ENCODE measurements at places on chromosomes 1 and 21. TPM values are rescaled to one million over a fixed set of nuclear protein-coding genes. Genes with fewer than 3 reads are reported as not detected.

GRCh38 chr21:44949779-44950198, 10.0 kb downstream of the SLX9 start:
- no peak overlapping the region for H3K27ac ChIP-seq
- DNase-seq, result peak; percentile 87
- no peaks in the 10 kb centered on the region for H3K36me3 ChIP-seq
- H3K27me3 ChIP-seq, result no peaks in the 10 kb centered on the region
- H3K4me3 ChIP-seq, result no peak overlapping the region

GRCh38 chr1:150696590-150696989, 364 bp downstream of the GOLPH3L start:
- peaks cover 15% of the 10 kb centered on the region for H3K36me3 ChIP-seq
- peak overlapping the region; percentile 99 for H3K4me3 ChIP-seq
- H3K27ac ChIP-seq, result peak overlapping the region; percentile 94
- DNase-seq, result no peak
- peaks cover 7% of the 10 kb centered on the region for H3K27me3 ChIP-seq
- peaks cover 15% of the 10 kb centered on the region for H3K4me1 ChIP-seq

GRCh38 chr1:247386687-247387086, 29.3 kb upstream of the NLRP3 start:
- peaks cover 6% of the 10 kb centered on the region for H3K4me1 ChIP-seq
- H3K27ac ChIP-seq, result no peak overlapping the region
- peaks cover 18% of the 10 kb centered on the region for H3K27me3 ChIP-seq
- no peaks in the 10 kb centered on the region for H3K36me3 ChIP-seq
- H3K4me3 ChIP-seq, result no peak overlapping the region

DNA sequence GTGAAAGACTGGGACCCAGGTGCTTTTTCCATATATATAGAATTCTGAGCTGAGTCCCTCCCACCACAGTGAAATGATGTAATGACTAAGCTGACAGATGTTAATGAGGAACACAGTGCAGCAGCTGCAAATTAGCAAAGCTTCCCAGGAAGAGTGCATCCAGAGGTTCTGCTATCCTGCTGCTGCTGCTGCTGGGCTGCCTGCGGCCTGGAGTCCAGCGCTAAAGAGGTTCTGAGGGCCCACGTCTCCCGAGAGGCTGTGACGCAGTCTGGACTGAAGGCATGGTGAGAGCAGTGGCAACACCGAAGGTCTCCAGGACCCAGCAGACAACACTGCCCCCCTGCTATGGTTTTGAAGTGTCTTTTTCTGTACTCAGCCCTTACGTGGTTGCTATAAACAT, 63.9 kb downstream of the URB2 start:
- no peak overlapping the region for H3K4me3 ChIP-seq
- H3K4me1 ChIP-seq, result peaks cover 15% of the 10 kb centered on the region
- no peak for DNase-seq
- peaks cover 3% of the 10 kb centered on the region for H3K36me3 ChIP-seq
- H3K27ac ChIP-seq, result no peak overlapping the region

DNA sequence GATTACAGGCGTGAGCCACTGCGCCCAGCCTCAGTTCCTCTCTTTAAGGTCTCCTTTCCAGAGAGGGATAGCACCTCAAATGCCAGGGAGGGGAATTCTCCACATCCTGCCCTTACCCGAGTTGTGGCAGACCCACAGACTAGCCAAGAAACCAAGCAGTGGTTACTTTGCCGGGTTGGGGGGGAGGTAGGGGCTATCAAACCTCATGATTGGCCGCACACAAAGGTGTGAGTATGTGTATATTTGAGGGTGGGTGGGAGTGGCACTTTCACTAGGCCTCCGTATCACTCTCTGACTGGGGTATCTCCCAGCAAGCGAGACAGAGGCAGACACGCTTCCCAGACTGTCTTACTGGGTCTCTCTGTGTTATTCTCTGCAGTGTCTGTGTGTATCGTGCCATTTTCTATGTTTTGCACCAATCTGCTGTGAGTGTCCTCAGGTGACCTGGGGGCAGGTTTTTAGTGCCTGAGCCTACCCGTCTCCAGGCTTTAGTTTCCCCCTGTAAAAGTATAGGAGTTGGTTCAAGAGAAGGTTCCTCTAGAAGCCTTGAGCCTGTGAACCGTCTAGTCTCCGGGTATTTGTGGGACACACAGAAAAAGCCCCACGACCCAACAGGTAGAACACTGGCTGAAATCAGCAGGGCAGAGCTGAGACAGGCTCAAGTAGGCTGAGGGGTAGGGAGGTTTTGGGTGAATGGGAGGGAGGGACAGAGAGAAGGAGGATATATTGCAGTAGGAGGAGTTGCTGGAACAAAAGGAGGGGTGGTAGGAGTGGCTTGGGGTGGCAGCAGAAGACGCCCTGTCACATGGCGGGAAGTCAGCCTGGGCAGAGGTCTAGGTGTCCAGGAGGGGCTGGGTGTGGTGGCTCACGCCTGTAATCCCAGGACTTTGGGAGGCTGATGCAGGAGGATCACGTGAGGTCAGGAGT, 10.3 kb downstream of the LMNA start:
- H3K27ac ChIP-seq, result peak overlapping the region; percentile 100
- peaks cover 57% of the 10 kb centered on the region for H3K4me1 ChIP-seq
- peak overlapping the region; percentile 57 for H3K4me3 ChIP-seq
- H3K36me3 ChIP-seq, result peaks cover 3% of the 10 kb centered on the region

- DNase-seq, result no peak
- peaks cover 10% of the 10 kb centered on the region for H3K36me3 ChIP-seq
- peak overlapping the region; percentile 88 for H3K4me3 ChIP-seq
- H3K27me3 ChIP-seq, result no peaks in the 10 kb centered on the region
- peaks cover 33% of the 10 kb centered on the region for H3K4me1 ChIP-seq
Observed at GRCh38 chr1:178726087-178726517, 1.1 kb downstream of the RALGPS2 start.

DNA sequence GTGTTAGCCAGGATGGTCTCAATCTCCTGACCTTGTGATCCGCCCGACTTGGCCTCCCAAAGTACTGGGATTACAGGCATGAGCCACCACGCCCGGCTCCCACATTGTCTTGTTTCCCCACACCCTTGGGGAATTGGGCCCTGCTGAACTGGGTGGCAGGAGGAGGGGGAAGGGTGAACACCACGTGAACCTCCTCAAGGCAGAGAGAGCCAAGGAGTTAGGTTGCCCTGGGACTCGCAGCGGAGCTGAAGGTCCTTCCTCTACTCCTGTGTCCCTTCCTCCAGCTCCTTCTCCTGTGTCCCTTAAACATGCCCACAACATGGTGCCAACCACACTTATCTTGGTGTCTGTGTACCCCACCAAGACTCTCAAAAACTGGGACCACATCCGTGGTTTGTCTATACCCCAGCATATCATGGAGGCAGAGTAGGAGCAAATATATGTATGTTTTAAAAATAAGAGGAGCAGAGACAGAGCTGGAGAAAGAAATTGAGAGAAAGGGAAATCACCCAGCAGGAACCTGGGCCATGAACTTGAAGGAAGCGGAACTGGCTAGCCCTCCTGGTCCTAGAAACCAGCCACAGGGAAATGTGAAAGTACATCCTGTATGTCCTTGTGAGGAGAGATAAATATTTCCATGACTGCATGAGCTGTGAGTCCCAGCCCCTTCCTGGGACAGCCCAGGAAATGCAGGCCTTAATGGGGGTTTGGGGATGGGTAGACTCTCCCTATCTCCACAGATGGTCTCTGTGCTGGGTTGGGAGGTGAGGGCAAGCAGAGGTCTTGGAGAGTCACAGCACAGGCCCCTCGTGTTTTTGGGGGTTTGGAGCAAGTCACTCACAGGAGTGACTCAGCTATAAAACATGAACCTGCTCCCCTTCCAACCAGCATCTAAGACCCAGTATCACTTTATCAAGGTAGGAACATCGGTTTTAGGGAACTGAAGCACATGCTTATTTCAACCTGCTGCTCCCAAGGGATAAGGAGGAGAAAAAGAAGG, 9.4 kb upstream of the TAL1 start:
- no peaks in the 10 kb centered on the region for H3K4me1 ChIP-seq
- DNase-seq, result no peak
- H3K27me3 ChIP-seq, result peaks cover 81% of the 10 kb centered on the region

- no peak for DNase-seq
- H3K4me3 ChIP-seq, result no peak overlapping the region
- H3K4me1 ChIP-seq, result peaks cover 21% of the 10 kb centered on the region
- H3K27me3 ChIP-seq, result no peaks in the 10 kb centered on the region
Observed at GRCh38 chr21:38182370-38182985, 74.3 kb upstream of the KCNJ15 start.

DNA sequence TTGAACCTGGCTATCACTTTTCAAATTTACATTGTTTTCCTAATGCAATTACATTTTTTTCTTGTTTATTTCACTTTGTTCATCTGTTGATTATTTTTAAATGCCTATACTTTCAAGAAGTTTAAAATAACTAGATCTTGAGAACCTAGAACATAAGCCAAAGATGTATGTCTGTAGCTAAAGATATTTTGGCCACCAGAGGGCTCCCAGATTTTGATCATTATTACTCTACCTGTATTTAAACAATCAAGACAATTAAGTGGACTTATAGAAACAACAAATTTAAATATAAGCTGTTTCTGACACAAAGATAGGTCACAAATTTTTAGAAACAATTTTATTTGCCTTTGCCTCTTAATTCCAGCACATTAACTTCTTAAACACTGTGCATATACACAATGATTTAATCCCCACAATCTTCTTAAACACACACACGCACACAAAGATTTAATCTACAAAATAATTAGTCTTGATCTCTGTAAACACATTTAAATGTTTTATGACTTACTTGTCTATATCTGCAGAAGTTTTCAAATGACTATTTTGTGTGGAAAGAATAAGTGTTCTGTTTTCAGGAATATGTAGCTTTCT, 380.0 kb downstream of the DSCAM start:
- no peak overlapping the region for H3K27ac ChIP-seq
- no peak for DNase-seq
- H3K4me3 ChIP-seq, result no peak overlapping the region
- H3K27me3 ChIP-seq, result peaks cover 16% of the 10 kb centered on the region
- H3K36me3 ChIP-seq, result no peaks in the 10 kb centered on the region

DNA sequence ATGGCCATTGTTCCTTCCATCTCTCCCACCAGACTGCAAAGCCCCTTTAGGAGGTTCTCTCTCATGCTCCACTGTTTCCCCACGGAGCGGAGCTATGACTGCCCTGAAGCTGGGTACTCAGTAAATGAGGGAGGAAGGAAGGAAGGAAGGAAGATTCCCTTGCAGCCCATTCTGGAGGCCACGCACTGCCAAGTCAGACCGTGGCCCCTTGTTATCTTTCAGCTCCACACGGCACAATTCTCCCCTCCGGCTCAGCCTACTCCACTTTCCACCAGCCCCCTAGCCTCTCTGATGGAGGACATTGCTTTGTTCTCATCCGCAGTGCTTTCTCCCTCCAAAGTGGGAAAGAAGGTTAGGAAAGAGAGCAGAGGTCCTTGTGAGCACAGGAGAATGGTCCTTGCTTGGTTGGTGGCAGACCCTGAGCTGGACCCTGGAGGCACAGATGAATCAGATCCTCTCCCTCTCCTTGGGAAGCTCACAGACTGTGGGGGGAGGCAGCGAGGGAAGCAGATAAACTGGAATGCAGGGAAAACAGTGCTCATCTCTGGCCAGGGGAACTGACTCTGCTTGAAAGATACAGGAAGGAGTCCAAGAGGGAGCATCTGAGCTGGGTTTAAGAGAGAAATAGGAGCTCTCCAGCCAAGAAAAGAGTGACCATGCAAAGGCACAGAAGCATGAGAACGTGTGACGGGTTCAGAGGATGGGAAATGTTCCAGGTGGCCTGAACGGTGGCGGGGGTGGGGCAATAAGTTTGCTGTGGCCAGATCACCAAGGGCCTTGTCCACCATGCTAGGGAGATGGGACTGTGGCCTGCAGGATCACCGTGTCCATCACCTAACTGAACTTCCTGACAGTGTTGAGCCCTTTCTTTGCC, 52.6 kb downstream of the GLIS1 start:
- no peak for DNase-seq
- no peaks in the 10 kb centered on the region for H3K36me3 ChIP-seq
- peak overlapping the region; percentile 63 for H3K27ac ChIP-seq
- H3K4me3 ChIP-seq, result peak overlapping the region; percentile 72
- peaks cover 66% of the 10 kb centered on the region for H3K27me3 ChIP-seq
- peaks cover 48% of the 10 kb centered on the region for H3K4me1 ChIP-seq

DNA sequence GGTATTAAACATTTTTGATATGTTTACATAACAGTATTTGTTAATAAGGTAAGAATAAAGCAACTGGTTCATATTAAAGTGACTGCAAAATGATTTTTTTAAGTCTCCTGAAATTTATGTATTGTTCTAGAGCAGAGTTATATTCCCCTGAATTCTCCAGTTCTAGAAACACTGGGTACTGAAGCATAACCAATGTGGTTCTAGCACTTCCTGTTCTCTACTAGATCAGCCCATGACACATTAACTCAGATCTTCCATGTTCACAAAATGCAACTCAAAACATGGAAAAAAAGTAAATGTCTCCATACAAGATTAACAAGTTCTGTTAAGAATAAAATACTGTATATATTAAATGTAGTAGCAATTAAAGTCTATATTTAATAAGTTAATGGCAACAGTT, 3.9 kb downstream of the NEGR1 start:
- no peaks in the 10 kb centered on the region for H3K36me3 ChIP-seq
- no peak overlapping the region for H3K4me3 ChIP-seq
- DNase-seq, result no peak
- peaks cover 7% of the 10 kb centered on the region for H3K4me1 ChIP-seq
- no peak overlapping the region for H3K27ac ChIP-seq

DNA sequence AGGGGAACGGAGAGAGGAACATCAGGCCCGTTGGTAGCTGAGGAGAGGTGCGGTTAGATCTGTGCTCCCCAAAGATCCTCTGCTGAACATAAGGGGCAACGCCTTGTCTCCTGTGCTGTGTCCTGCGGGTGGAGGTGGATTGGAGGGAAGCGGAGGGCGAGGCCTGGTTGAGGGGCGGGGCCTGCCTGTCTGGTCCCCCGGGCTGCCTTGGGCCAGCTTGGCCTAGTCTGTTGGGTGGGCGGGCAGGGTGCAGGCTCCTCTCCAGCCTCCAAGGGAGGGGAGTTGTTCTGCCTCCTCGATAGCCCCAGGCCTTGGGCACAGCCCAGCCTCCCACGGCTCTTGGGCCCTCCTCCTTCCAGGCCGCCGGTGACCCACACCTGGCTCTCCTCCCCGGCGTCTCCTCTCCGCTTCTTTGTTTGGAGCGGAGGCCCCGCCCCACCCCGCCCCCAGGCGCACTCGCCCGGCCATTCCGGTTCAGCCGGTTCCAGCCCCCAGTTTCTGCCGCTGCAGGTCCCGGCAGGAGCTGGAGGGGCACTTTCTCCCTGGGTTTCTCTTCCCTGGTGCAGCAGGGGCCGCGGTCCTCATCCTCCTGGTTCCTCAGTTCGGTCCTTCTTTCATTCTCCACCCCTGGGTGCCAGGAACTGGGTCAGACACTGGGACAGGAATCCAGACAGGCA, 19.4 kb downstream of the PTPRF start:
- H3K27me3 ChIP-seq, result peaks cover 4% of the 10 kb centered on the region
- H3K4me1 ChIP-seq, result peaks cover 55% of the 10 kb centered on the region
- H3K36me3 ChIP-seq, result peaks cover 26% of the 10 kb centered on the region
- peak overlapping the region; percentile 80 for H3K4me3 ChIP-seq

GRCh38 chr1:29851691-29852090, 615.4 kb downstream of the PTPRU start:
- peak overlapping the region; percentile 51 for H3K4me3 ChIP-seq
- H3K27me3 ChIP-seq, result peaks cover 42% of the 10 kb centered on the region
- no peaks in the 10 kb centered on the region for H3K36me3 ChIP-seq
- H3K4me1 ChIP-seq, result peaks cover 29% of the 10 kb centered on the region
- peak overlapping the region; percentile 61 for H3K27ac ChIP-seq

SLC9C2 gene
- total RNA-seq, result not detected

AADACL4 gene
- total RNA-seq, result not detected

DYNLT4 gene
- total RNA-seq, result 1.1 TPM

C1orf21 gene
- 53.7 TPM for total RNA-seq

OR6P1 gene
- not detected for total RNA-seq

C1QTNF12 gene
- 2.5 TPM for total RNA-seq

OR10Z1 gene
- total RNA-seq, result not detected

FAM177B gene
- total RNA-seq, result 0.34 TPM

PDC gene
- total RNA-seq, result not detected

ATP6V1G3 gene
- 0.69 TPM for total RNA-seq

TENT5C gene
- 12.9 TPM for total RNA-seq

Data from type B pancreatic cell (in vitro differentiated cells).